Amniotic epithelial cell (primary cell): ENCODE measurements at places on chromosomes 13 and 19.

DNA sequence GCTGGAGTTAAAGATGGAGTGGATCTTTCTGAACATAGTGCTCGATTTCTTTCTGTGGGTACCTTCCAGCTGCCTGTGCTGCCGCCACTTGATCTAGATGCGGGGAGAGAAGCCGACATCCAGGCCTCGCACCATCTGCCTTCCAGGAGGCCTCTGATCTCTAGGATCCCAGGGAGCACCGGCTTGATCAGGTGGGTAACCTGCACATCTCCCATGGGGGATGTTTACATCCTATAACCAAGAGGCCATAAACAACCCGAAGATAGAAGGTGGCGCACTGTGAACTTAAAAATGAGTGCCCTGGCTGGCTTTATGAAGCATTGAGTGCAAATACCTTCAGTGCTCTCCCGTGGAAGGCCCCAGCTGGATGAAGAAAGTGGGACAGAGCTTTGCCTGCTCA is at the start of gene C13orf42:
C13orf42 (minus strand) TSS at position 101 of the 400 bp plus-strand sequence; CDS start at position 36, 65 bp downstream.
- DNase-seq = no peak

GRCh38 chr13:99926014-99926731 is 45.4 kb downstream of the ZIC5 start:
- DNase-seq = peak; percentile 6

DNA sequence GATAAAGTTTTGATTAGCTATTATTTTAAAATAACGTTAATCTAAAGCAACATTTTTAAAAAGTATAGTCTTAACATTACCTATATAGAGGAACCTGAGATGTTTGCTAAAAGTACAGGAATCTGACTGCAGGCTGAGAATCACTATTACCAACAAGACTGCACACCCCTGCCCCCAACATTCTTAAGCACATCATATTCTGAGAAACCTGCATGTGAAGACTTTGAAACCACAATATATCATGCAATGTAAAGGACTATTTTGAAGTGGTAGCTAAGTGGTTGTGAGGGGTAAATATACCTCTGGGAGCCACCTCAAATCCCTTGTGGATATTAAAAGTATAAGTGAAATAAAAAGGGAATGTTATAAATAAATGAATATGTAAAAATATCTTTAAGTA is 119.0 kb upstream of the KLF12 start:
- no peak for DNase-seq

GRCh38 chr13:77565635-77566034 is 30.1 kb downstream of the SCEL start:
- DNase-seq = peak; percentile 15

DNA sequence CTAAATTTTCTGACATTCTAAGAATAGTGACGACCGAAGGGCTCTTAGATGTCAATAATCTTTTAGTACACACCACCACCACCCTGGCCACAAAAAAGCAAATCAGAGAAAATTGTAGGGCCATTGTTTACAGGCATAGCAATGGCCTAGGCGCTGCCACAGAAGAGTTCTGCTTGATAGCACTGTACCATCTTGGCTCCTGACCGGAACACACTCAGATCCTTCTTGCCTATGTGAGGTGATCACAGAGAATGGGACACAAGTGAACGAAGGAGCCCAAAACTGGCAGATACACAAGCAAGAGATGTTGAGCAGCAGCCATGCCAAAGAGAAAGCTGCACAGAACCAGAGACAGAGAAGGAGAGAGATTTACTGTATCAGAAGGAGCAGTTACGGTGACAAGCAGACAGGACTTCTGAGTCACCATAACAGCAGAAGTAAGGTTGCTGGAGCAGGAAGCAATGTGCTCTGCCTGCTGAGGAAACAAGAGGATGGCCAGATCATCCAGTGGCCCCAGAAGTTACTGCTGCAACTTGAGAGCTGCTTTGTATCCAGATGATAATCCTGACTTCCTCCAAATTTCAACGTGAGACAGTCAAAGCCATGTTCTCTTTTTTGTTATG is 105.2 kb downstream of the SLITRK6 start:
- no peak for DNase-seq

GRCh38 chr19:27966390-27966816 is 1246.5 kb downstream of the UQCRFS1 start:
- DNase-seq = peak; percentile 2

GRCh38 chr13:39259371-39260140 is 221.3 kb downstream of the NHLRC3 start:
- no peak for DNase-seq

DNA sequence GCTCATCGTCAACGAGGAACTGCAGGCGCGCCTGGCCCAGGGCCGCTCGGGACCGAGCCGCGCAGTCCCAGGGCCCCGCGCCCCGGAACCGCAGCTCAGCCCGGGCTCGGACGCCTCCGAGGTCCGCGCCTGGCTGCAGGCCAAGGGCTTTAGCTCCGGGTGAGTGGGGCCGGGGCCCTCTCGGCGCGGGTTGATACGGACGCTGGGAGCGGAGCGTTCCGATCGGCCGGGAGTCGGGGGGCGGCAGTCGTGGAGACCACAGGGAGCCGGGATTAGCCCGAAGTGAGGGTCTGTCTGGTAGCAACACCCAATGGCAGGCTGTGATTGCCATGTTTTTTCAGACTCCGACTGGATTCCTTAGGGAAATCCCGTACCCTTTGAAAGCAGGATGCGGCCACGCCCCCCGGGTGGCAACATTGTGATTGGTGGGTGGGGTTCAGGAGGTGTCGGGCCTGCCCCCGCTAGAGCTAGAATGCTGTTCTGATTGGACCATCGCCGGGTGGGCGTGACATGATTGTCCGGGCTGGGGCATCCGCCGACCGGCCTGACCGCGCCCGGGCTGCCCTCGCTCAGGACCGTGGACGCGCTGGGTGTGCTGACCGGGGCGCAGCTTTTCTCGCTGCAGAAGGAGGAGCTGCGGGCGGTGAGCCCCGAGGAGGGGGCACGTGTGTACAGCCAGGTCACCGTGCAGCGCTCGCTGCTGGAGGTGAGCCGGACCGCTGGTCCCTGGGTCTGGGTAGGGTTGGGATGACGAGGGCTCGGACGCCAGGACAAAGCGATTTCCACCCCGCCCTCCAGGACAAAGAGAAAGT is 11.3 kb downstream of the EPS8L1 start:
- peak; percentile 91 for DNase-seq

GRCh38 chr13:21625366-21625765 is 21.4 kb upstream of the MICU2 start:
- DNase-seq = peak; percentile 50

DNA sequence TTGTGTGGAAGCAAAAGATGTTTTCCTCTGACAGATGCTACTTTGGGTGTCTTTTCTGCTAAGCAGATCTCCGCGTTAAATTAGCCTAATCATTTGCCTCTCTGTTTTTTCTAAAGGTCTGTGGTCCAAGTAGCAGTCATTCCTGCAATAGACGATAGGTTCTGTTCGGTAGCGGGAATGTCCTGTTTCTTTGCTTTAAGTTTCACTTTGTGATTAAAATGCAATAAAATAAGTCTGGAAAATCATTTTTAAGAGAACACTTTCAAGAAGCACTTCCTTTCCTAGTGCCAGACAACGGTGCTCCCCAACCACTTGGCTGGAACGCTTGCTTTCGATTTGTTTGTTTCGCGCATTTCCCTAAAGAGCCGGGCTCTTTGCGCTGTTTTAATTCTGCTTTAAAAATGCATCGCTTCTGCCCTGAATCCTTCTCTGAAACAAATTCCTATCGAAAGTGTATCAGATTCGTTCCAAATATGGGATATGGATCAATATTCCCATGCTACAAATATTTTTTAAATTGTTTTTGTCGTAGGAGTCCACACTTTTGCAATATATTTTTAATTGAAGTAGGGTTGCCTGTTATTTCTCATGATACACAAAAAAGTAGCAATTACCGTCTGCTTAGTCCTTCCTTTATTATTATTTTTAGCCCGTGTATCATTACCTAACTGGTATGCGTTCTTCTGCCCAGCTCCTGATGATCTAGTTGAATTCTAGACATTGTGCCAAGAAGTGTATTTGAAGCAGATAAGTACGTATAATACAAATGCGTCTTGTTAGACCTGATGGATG is 14.2 kb downstream of the ZIC2 start:
- DNase-seq = no peak

DNA sequence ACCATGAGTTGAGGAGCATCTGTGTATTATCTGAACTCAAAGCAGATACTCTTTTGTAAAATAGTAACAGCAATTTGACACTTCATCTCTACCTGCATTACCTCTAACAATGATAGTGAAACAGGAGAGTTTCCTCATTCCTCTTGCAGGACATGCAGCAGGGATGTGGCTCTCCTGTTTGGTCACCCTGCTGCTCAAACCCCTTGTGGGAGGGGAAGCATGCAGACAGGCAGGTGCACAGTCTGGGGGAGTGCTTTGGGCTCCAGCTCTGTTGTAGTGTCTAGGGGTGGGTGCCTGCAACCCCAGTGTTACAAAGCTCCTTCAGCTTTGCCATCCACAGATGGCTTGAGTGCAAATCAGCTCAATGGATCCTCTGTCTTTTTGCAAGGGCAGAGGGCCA is 827.6 kb downstream of the DACH1 start:
- no peak for DNase-seq

- DNase-seq = no peak
These were observed 61.9 kb downstream of the AP1M1 start for GRCh38 chr19:16259385-16260159.

DNA sequence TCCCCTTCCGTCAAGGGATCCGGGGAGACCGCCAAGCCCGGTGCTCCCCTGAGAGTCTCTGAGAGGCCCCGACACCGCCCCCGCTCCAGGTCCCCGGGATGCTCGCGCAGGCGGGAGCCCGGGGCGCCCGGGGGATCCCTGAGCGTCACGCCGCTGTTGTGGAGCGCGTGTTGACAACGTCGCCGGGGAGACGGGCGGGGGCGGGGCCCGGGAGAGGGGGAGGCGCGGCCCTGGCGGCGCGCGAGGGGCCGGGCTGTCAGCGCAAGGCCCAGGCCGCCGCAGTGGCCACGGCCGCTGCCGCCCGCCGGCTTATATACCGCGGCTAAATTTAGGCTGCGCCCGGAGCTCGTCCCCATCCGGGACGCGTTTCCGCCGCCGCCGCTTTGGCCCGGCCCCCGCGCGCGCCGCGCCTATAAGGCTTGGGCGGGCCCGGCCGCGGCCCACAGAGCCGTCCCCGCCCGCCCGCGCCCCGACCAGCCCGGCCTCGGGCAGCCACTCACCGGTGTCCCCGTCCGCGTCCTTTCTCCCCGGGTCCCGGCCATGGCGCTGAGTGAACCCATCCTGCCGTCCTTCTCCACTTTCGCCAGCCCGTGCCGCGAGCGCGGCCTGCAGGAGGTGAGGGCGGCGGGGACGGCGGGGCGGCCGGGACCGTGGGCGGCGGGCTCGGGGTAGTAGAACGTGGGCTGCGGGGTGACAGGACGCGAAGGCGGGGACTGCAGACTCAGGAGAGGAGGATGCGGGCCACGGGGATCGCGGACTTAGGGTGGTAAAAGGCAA is at the start of gene KLF2:
KLF2 (plus strand) TSS at position 443 of the 777 bp plus-strand sequence; CDS start at position 541, 98 bp downstream.
- DNase-seq = peak; percentile 69

GRCh38 chr13:100212904-100213553 is 124.1 kb downstream of the PCCA start:
- DNase-seq = no peak

DNA sequence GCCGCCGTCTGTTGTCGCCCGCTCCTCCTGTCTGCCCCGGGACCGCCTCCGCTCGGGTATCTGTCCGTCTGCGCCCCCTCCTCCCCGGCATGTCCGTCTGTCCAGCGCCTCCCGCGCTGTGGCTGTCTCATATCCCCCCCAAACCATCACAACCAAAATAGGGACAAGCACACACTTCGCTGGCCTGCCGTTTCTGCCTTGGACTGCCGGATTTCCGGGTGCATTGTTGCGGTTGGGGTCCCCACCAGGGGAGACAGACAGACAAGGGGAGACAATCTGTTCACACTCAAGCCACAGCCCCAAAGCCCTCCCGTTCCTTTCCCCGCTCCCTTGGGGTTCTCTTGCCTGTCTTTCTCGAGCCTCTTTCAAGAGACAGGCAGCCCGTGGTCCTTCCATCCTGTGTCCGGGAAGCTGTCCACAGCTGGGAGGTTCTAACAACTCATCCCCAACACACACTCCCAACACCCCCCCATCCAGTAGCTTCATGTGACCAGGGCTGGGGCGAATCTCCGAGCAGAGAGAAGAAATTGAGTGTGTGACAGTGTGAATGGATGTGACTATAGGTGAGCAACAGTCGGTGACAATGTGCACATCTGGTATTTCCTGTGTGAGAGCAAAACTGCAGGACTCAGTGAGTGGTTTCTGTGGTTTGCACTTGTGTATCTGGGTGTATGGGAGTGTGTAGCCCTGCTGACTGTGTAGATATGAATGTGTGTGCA is 16.5 kb upstream of the FOSB start:
- DNase-seq = peak; percentile 70

- no peak for DNase-seq
These were observed 19.0 kb upstream of the N4BP2L1 start for GRCh38 chr13:32446773-32447465.

GRCh38 chr19:2303211-2303798 is 4.6 kb downstream of the LINGO3 start:
- no peak for DNase-seq

DNA sequence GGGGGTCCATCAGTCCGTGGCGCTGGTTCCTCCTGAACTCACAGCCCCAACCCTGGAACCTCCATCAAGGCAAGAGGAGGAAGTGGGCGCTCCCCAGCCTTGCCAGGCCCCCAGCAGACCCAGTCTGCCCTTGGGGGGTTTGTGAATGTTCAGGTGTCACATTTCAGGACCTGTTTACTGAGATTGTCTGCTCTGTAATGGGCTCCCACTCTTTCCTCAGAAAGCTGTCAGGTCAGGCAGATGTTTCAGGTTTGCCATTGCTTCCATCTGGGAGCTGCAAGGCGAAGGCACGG is 29.4 kb downstream of the TSSK6 start:
- no peak for DNase-seq

DNA sequence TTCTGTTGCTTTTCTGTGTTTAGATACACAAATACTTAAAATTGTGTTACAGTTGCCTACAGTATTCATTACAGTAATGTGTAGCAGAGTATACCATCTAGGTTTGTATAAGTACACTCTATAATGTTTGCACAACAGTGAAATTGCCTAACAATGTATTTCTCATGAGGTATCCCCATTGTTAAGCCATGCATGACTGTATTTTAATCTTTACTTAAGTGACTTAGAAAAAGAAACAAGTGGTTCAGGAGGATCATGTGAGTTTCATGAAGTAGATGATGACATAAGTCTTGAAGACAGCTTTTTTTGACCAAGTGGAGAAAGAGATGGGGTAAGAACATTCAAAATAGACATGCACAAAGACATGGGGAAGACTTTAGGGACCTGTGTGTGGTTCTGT is 8.4 kb upstream of the KCTD4 start:
- DNase-seq = peak; percentile 83

GRCh38 chr19:4794971-4795370 is 3.4 kb downstream of the FEM1A start:
- DNase-seq = no peak

DNA sequence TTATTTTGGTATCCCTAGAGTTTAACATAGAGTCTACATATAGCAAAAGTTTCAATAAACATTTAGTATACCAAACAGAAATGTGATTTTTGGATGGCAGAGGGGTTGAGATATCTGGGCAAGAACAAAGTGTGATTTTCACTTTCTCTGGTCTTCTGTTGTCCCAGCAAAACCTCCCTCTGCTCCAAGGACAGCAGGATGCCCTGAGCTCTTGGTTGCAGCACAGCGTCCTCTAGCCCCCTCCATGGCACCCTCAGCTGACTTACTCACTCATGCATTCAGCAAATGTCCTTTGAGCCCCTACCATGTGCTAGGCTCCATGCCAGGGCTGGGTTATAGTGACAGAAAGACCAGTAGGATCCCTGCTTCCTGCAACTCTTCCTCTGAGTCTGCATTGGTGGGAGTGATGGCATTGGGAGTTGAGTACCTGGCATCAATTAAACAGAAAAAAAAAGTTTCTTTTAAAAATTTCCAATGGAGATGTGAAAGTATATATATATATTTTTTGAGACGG is 104.8 kb upstream of the UBL3 start:
- no peak for DNase-seq
